ENCODE measurements at places on chromosomes 3 and 15.

GRCh38 chr15:101522091-101522490 lies 32.6 kb upstream of the PCSK6 start:
- no peak for DNase-seq

- DNase-seq, result no peak
These were observed 39.2 kb downstream of the MBNL1 start for GRCh38 chr3:152307829-152308474.

GRCh38 chr3:166478356-166478755 lies 641.1 kb upstream of the BCHE start:
- no peak for DNase-seq

GRCh38 chr3:194306771-194307640 lies 44.1 kb downstream of the CPN2 start:
- no peak for DNase-seq

DNA sequence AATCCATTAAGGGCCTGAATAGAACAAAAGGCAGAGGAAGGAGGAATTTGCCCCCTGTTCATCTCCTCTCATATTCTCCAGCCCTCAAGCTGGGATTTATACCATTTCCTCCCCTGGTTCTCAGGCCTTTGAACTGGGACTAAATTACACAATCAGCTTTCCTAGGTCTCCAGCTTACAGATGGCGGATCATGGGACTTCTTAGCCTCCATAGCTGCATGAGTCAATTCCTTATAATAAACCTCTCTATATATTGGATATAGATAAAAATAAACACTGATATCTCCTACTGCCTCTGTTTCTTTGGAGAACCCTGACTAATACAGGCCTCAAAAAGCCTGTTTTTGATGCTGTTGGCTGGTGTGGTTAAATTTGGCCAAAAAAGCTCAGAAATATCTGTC lies 84.5 kb upstream of the TMEM108 start:
- no peak for DNase-seq

- DNase-seq, result no peak
These were observed 35.0 kb downstream of the SPSB4 start for GRCh38 chr3:141086188-141086587.

DNA sequence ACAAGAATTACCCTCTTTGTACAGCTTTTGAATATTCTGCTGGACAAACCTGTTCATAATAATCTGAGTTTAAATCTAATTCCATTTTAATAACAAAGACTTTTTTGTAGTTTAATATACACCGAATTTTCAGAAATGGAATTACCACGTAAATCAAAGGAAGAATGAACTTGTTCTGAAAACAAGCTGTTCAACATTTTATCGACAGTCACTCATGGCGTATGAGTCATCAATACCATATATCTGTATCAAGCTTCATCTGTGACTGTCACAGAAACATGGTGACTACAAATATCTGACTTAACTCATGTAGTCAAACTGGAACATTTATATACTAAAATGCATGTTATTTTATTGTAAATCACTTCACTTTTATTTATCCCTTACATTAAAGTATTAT lies 90.0 kb downstream of the EFL1 start:
- DNase-seq, result no peak

GRCh38 chr15:57994221-57995049 lies 71.1 kb downstream of the ALDH1A2 start:
- DNase-seq, result no peak

DNA sequence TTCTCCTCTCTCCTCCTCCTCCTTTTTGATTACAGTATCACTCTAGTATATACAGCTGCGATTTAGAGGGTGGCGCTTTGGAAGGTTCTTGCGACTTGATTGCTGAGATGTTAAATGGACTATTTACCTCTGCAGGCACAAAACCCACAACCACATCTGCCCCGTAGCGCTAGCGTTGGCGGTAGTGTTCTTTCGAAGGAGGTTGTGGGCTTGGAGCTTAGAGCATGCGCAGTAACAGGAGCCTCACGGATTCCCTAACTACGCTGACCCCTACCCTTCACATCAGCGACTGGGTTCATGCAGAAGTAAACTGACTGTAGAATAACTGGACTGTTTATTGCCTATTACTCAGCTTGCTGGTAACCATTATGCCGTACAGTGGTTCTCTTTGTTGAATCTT lies 58.0 kb downstream of the CGGBP1 start:
- peak; percentile 18 for DNase-seq

- DNase-seq, result no peak
These were observed 79.9 kb downstream of the UBP1 start for GRCh38 chr3:33360136-33360825.

GRCh38 chr15:74062671-74063070 lies 19.7 kb downstream of the GOLGA6A start:
- DNase-seq, result no peak

- no peak for DNase-seq
These were observed 200.8 kb upstream of the GOLGA6L4 start for GRCh38 chr15:84034578-84035398.

DNA sequence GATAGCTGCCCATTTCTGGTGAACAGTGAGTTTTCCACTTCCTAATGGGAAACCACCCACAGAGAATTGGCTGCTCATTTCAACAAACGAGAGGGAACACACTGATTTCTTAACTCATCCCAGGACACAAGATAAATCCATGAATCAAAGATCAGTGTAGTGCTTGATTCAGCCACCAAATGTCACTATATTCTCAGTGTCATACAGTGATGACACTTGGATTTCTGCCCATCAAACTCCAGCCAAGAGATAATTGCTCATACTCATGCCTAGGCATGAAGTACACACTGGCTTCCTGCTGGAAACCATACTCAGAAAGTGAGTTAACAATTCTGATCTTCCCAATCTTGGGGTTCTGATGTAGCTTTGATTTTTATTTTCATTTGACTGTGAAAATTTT lies 35.4 kb upstream of the GRM7 start:
- DNase-seq, result no peak

GRCh38 chr3:168497741-168498140 lies 402.0 kb upstream of the GOLIM4 start:
- no peak for DNase-seq

DNA sequence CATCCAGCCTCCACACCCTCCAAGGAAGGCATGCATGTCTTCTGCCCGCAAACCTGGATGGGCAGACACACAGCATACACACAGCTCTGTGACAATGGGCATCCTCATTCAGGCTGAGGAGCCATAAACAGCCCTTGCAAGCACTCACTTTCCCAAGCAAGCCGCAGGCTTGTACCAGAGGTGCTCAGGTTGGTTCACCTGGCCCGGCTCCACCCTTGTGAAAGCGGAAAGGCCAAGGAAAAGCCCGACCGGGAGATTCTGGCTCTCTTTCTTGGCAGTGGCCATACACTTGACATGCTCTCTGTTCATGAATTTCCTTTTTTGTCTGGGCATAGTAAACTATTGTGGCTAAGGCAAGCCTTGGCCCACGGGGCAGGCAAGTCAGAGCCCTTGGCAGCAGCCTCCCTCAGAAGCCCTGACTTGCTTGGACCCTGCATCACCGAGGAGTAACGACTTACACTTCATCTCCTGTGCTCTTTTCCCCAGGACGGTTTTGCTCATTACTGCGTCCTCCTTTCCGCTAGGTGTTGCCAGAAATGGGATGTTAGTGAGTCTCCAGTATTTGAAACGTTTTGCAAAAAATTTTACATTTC lies 74.6 kb upstream of the BNC1 start:
- no peak for DNase-seq

- DNase-seq, result no peak
These were observed 184.0 kb upstream of the ADAMTS9 start for GRCh38 chr3:64871834-64872249.
